ENCODE measurements at places on chromosomes 16 and 17.

GRCh38 chr17:13346996-13347762 lies 254.6 kb downstream of the HS3ST3A1 start:
- peak; percentile 99 for DNase-seq

DNA sequence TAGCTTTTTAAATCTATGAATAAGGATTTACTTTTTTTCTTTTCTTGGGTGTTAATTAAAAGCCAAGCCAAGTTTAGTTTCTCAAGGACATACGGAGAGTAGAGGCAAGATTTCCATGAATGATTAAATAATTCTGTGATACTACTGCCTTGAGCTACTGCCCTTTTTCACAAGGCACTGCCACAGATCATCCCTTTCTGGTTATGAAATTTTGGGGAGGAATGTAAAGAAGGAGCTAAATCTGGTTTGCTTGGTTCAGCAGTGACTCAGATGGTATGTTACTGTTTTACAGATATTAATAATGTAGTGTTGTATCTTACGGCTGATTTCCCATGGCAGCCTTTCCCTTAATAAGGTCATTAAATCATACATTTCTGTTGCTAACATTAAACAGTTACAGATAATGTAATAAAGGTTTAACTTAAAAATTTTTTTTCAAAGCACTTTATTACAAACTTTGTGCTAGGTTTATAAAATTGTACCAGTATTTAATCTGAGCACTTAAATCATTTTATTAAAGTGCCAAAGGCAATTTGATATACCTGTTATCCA lies 2.6 kb downstream of the WSB1 start:
- DNase-seq: peak; percentile 59

DNA sequence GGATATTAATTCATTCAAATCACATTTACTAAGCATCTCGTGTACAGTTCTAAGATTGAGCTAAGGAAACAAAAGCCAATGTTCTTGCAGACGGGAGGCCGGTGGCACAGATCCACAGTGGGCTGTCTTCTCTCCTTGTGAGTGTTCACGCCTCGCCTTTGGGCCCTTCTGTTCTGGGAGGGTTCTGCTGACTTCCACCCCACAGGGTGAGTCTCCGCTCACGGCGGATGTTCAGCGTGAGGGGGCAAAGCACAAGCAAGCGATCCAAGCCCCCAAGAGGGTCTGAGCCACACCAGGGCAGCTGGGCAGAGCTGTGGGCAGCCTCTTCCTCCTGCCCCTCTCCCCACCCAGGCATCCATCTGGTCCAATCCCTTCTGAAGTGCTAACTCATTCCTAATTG lies 84.3 kb upstream of the DOC2B start:
- DNase-seq: no peak

DNA sequence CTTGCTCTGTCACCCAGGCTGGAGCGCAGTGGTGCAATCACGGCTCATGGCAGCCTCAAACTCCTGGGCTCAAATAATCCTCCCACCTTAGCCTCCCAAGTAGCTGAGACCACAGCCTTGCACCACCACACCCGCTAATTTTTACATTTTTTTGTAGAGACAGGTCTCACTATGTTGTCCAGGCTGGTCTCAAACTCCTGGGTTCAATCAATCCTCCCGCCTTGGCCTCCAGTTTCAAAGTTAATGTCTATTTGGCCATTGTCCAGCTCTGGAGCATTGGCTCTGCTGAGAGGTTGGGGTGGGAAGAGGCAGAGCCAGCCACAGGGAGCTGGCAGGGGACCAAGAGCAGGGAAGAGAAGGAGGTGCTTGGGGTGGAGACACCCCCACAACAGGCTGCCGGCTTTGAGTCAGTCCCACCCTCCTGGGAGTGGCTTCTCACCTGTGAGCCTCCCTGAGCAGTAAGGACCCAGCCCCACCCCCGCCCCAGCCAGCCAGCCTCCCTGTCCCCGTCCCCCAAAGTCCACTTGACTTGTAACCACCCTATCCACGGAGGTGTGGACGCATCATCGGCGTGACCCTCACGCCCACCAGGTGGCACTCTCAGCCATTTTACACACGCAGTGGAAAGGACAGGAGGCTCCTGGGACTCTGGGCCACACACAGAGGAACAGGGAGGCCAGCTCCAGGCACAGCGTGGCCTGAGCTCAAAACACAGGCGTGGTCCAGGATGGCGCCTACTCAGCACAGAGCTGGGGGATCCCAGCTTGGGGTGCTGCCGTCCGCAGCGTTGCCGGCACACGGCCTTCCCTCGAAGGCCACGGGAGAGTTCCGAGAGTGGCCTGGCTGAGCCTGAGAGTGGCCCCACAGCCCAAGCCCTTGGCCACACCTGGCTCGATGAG lies 22.8 kb upstream of the PVALEF start:
- peak; percentile 77 for DNase-seq

GRCh38 chr16:28038409-28038808 lies 25.1 kb downstream of the GSG1L start:
- DNase-seq: no peak

- no peak for DNase-seq
Observed at GRCh38 chr16:70780546-70780945, 20.4 kb downstream of the VAC14 start.

- DNase-seq: peak; percentile 56
Observed at GRCh38 chr17:33520426-33521330, 227.6 kb upstream of the ASIC2 start.

DNA sequence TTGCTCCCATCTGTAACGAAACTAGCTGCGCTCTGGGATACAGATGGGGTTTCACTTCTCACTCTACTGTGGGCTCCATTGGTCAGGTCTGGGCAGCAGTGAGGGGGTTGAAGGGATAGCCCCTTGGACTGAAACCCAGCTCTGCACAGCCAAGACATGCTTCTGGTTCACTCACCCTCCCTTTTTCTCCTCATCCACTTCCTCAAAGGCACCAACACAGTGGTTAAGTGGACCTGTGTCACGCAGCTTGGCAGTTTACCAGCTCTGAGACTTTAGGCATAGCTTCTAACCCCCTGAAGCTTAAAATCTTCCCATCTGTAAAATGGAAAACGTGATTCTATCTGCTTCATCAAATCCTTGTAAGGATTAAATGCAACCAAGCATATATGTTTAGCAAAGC lies 11.5 kb upstream of the KRT38 start:
- no peak for DNase-seq

DNA sequence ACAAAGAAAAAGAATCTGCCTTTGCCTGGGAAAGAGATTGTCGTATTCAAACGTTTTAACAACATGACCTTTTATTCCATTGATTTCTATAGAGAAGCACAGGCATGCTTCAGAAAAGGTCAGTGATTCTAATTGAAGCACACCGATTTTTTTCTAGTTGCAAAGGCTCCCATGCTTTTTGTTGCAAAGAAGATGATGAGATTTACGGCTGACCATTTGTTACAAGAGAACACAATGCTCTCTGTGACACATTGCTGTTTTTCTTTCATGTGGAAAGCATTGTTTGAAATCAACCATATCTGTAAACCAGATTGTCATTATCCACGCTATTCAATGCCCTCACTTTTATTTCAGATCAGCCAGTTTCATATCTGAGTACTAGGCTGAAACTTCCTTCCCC lies 99.8 kb downstream of the NLK start:
- no peak for DNase-seq

- peak; percentile 33 for DNase-seq
Observed at GRCh38 chr17:45170931-45171337, 9.3 kb downstream of the HEXIM2 start.

DNA sequence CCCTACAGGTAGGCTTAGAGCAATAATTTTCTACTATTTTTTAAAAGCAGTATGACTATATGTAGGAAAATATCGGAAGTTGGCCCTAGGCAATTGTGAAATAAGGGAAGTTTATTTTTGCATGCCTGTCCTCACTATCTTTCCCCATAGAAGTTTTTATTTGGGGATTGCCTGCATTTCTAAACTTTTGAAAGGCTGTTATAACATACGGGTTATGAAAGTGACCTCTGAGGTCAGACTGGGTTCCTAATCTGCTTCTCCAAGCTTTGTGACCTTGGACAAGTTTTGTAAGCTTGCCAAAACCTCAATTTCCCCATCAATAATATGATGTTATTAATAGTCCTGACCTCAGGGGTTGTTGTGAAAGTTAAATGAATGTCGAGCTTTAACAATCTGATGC lies 67.1 kb downstream of the ARHGAP44 start:
- DNase-seq: no peak

DNA sequence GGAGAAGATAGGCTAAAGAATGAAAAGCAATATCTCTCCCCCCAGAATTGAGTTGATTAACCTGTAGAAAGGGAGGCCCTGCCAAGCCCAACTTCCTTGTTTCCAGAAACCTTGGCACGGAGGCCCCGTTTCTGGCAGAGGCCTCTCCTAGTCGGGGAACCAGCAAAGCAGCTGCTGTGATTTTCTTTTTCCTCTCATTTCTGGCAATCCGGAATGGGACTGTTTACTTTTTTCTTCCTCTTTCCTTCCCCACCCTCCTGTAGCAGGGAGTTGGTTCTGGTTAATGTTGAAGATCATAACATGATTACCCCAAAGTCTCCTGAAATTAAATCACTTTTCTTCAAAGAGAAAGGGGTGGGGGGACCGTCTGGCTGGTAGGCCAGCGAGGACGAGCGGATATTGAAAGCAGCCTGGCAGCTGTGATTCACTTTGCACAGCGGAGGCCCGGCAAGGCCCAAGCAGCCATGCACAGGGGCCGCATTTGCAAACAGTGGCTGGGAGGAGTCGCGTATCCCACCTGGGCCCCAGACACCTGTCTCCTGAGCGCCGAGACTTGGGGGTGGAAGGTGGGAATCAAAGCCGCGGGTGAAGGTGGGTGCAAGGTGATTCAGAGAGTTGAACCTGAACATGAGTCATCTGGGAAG lies 51.5 kb downstream of the NTN1 start:
- no peak for DNase-seq

- no peak for DNase-seq
Observed at GRCh38 chr17:10521949-10522348, 3.6 kb upstream of the MYH1 start.

DNA sequence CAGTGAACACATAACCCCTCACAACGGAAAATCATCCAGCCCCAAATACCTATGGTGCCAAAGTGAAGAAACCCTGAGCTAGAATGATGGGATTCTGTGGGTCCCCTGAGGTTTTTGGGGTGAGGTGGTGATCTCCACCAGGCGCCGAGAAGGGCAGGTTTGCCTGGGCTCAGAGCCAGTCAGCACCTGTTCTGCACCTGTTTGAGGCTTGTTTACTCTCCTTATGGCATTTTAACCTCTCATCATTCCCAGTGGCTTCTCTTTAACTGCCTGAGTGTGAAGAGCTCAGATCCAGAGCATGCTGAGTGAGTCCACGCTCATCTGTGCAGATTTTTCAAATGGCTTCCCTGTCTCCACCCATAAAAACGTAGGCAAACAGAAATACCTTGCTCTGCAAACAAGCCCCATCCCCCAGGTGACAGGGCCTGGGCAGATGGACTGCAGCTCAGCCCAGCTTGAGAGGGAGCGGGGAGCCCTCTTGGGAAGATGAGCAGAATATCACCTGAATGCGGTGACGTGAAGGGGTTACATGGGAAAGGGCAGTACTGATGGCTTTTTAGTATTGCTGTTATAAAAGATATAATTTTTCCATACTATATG lies 40.1 kb upstream of the CLEC19A start:
- DNase-seq: no peak

DNA sequence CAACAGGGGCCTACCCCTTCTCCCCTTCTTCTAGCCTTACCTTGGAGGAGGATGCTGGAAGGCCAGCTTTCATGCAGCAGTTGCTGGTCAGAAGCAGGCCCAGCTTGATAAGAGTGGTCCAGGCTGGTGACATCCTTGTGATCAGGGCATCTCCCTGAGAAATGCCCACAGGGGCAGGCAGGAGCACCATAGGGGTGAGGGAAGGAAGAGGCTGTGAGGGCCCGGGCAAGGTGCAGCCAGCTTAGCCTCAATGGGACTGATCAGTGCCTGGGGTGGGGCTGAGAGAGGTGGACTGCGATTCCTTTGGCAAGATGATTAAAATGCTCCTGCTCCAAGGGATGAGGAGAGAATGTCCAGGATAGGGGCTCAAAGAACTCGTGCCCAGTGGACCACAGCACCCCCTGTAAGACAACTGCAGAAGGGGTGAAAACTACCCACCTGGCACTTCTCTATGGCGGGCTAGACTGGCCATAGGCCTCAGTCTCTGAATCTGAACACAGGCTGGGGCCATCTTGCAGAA lies 9.5 kb upstream of the GALK1 start:
- DNase-seq: no peak

- no peak for DNase-seq
Observed at GRCh38 chr17:45022655-45023339, 28.6 kb downstream of the DCAKD start.

- no peak for DNase-seq
Observed at GRCh38 chr17:1137465-1137894, 42.3 kb downstream of the ABR start.

DNA sequence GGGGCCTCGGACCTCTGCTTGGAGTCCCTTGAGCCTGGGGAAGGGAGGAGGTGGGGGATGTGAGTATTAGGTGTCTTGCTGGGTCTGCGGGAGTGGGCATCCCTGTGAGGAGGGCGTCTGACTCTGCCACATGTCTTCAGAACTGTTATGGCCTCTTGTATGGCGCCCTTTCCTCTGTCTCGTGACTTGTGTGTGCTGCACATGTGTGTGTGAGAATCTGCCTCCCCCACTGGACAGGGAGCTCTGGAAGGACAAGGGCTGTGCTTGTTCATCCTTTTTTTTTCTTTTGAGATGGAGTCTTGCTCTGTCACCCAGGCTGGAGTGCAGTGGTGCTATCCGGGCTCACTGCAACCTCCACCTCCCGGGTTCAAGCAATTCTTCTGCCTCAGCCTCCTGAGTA lies 33.4 kb downstream of the ARHGAP23 start:
- DNase-seq: no peak

GRCh38 chr16:68194251-68194650 lies 41.7 kb downstream of the ESRP2 start:
- DNase-seq: no peak

- DNase-seq: no peak
Observed at GRCh38 chr16:600781-601180, 10.9 kb downstream of the RAB40C start.

DNA sequence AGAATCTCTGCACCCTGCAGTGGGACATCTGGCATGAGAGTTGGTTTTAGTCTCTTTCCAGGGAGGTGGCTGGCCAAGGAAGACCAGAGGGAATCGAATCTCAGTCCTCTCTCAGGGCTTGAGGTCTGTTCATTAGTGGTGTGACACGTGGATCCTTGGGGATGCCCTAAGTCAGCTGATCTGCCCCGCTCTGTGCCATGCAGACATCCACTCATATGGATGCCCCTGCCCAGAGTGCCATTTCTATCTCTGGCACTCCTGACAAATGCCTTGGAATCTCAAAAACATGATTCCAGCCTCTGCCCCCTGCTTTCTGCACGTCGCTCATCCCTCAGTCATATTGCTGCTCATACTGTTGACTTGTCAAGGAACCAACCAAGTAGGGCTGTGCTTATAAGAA lies 38.8 kb downstream of the WSCD1 start:
- no peak for DNase-seq

DNA sequence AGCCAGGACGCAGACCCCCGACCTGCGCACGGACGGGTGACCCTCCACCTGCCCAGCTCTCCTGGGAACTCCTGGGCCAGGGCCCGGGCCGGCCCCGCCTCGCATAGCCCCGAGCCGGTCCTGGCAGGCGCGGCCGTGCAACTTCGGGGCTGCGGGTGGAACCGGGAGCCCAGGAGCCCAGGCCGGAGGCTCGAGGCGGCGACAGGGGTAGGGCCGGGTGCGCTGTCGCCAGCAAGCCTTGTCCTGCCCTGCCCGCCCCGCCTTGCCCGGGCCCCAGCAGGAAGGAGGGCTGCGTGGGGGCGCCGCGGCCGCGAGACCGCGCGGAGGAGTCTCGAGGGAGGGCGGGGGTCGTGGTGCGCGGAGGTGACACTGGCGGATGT lies 408 bp downstream of the LMF1 start:
- DNase-seq: no peak
